ENCODE measurements at places on chromosomes 6 and 20.

GRCh38 chr6:14838133-14838583 is 407.7 kb upstream of the JARID2 start:
- DNase-seq, result no peak

- DNase-seq, result no peak
These were observed 83.3 kb upstream of the SIRPA start for GRCh38 chr20:1811621-1812498.

GRCh38 chr6:163423696-163424095 is 9.2 kb downstream of the QKI start:
- DNase-seq, result no peak

DNA sequence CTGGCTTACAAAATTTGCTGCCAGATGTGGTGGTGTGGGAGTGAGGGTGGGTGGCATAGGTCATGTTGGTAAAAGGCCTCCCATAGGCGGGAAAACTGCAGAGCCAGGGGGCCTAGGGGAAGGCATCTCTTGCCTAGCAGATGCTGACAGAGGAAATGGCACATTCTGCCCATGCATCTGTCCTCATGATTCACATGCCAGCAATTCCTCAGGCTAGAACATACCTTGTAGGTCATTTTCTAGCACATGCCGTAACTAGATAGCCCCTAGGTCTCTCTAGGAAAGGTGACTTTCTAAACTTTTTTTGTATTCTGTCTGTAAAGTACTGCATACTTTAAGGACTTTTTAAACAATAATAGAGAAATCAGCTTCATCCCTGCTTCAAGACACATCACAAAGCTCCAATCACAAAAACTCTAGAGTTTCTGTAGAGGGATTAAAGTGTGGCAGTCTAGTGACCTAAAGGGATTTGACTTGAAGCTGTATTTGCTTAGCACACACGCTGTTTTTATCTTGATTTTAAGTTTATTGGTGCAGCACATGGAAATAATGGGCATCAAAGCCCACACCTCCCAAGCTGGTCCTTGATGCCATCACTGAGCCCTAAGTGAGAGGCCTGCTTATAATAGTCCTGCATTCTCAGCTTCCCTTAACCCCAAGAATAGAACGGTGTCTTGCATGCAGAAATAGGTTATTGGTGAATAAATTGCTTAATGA is 55.2 kb downstream of the ANKEF1 start:
- DNase-seq, result no peak

GRCh38 chr6:35025232-35026188 is 115.6 kb downstream of the TCP11 start:
- no peak for DNase-seq

DNA sequence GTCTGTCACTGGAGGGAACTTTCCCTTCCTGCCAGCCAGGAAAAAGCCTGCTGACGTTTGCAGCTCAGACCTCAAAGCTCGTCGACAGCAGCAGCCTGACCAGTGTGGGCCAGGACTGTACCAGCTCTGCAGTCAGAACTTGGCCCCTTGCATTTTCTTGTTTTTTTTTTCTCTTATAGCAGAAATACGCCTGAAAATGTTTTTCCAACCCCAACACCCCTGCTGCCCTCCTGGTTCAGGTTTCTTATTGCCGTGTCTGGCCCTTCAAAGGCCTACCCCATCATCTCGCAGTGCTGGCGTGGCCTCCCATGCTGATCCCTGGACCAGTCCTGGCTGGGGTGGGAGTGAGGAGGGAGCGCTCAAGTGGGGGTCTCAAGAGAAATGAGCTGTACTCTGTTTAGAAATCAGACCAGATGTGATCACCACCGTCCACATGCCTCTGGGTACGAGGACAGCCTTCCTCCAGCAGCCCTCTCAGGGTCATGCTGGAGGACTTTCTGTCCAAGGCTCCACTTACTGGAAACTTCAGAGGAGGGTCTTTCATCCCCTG is 169.0 kb downstream of the FOXC1 start:
- DNase-seq, result no peak

DNA sequence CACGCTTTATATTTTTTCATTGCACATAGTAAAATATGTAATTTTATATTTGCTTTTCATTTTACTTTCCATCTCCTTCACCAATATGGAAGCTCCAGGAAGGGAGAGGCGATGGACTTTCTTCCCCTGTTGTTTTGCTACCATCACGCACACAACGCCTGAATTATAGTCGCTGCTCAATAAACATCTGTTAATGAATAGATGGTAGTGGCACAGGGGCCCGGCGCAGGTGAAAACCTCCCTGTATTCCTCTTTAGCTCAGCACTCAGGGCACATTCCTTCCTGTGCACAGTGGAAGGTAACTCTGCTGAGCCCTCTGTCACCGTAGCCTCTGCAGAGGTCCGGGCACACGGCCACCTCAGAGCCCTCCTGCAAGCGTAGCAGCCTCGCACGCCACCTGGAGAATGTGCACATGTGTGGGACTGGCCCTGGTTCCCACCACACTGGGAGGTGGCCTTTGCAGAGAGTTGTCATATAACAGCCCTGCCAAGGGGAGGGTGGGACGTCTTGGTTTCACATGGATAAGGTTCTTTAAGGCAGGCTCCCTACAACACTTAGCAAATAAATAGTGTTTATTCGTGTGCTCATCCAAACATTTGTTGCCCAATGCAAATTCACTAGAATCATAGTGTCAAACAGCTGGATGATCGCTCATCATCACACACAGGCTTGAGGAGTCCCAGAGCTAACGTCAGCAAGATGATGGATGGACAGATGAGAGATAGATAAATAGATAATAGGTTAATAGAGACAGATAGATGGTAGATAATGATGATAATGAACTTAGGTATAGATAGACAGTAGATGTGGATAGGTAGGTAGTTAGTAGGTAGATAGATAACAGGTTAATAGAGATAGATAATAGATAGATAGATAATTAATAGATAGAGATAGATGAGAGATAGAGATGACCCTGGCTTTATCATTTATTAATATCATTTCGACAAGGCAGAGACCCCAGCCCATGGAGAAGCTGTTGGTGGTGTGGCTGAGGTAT is 32.3 kb upstream of the AFDN start:
- DNase-seq, result no peak

- DNase-seq, result no peak
These were observed 12.5 kb downstream of the OTOR start for GRCh38 chr20:16760431-16761304.
